ENCODE measurements at places on chromosomes 2 and 18.

- DNase-seq: no peak
Measured at GRCh38 chr18:43863180-43863579, 585.9 kb upstream of the SYT4 start.

GRCh38 chr18:23943104-23943503 lies 71.5 kb upstream of the TTC39C start:
- DNase-seq: no peak

GRCh38 chr2:3036432-3037125 lies 341.0 kb downstream of the EIPR1 start:
- DNase-seq: no peak

GRCh38 chr2:33583194-33583938 lies 15.7 kb downstream of the FAM98A start:
- DNase-seq: peak; percentile 38

DNA sequence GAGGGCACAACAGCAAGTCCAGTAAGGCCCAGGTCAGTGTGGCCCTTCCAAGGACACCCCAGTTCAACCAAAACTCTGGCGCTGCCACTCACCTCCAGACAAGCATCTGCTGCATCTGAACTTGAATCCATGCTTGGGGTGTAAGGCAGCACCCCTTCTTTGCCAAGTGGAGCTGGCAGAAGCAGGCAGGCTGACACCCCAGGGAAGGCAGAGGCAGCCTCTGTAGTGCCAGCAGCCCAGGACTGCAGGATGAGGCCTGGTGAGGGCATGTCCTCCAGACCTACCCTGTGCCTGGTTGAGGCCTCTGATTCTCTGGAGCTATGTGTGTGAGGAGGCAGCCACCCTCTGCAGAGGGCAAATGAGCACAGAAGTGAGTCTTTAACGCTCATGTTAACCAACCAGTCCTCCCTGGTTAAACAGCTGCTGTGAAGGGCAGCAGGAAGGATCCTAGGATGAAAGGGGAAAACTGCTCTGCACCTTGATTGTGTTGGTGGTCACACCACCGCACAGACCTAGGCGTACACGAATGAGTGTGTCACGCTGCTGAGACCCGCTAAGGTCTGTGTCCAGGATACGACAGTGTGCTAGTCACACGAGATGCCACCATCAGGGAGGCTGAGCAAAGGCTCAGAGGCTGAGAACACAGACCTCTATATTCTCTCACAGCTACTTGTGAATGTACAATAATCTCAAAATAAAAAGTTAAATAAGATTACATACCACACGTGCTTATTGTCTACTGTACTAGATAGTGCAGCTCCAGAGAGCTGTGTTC lies 2.2 kb downstream of the PARD6G start:
- peak; percentile 6 for DNase-seq

GRCh38 chr18:30632071-30632698 lies 410.4 kb downstream of the DSC3 start:
- DNase-seq: no peak

GRCh38 chr2:12397854-12398253 lies 318.9 kb upstream of the TRIB2 start:
- peak; percentile 19 for DNase-seq

DNA sequence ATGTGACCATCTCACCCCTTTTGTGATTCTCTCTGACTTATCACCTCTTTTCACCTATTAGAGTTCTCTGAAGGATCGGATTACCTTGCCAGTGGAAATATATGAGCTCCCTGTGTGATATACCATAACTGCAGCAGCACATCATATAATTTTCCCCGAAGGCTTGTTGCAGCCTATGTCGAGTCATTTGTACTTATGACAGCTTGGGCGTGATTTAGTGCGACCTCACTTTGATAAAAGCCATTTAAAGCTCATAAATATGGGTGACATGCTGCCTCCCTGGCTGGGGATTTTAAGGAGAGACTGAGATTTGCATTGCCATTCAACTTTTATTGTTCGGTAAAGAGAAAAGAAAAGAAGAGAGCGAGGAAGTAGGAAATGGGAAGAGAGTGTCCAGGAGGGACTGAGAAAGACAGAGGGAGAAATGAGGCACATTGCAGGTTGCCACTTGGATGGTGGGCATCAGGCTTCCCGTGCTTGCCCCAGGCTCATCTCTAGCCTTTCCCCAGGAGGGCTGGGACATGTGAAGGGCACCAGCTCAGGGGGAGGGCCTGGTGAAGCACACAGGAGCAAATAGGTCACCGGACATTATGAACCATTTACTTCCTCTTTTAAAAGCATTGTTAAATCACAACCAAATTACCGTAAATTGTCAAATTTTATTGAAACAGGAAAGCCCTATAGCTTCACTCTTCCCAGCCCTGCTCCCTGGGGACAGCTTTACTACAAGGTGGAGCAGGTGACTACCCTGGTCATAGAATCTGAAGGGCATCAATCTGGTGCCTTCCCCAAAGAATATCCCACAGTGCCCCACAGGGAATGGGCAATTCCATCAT lies 161.3 kb downstream of the SETBP1 start:
- no peak for DNase-seq

DNA sequence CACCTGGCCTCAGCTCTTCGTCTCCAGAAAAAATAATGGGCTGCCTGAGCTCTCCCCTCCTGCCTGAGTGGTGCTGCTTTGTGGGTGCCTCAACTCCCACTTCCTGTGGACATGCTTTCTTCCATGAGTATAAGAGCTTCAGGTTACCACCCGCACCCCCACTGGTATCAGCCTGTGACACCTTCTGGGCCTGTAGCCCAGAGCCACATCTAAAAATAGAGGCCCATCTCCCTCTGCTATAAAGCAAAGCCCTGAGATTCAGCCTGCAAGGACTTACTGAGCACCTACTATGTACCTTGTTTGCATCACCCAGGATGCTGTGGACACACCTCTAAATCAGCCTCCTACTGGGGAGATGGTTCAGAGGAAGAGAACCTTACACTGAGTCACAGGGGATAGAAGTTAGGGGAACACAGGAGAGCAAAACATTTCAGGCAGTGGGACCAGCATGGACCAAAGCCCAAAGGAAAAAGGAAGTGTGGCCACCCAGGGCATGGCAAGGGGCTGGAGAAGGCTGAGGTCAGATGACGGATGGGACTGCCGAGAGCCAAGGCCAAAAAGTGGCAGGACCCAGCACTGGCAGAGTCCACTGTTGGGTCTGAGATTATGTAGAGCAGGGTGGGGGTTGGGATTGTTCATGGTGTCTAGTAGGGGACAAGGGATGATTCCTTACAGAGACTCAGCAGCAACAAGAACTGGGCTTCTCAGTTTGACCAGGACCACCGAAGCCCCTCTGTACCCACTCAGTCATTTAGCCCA lies 123.7 kb upstream of the PPP1CB start:
- no peak for DNase-seq

DNA sequence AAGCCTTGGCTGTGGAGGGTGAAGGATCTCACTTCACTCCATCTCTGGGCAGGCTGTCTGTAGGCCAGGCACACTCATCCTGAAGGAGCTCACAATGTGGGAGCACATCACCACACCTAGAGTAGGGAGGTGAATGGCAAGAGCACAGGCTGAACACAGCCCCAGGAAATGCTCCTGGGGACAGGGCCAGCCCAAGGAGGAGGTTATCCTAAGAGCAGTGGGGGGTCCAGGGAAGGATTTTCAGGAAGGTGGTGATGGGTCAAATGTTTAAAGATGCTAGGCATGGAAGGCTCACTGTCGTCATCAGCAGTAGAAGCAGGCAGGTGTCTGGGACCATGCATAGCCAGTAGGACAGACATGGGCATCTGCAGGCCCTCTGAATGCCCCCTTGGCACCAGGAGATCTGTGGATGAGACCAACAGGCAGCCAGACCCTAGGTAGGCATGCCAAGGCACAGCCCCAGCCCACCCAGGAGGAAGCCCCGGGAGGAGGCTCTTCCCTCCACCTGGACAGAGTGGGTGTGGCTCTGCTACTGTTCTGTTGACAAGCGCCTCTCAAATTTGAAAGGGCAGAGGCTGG lies 91.7 kb upstream of the RAB6C start:
- DNase-seq: no peak
